HFFc6 (cell line): ENCODE measurements at places on chromosomes 2 and 18.

GRCh38 chr18:48191494-48191893 is 217.7 kb downstream of the ZBTB7C start:
- DNase-seq = no peak

- DNase-seq = peak; percentile 56
These were observed 7.5 kb upstream of the MCFD2 start for GRCh38 chr2:46923041-46923528.

DNA sequence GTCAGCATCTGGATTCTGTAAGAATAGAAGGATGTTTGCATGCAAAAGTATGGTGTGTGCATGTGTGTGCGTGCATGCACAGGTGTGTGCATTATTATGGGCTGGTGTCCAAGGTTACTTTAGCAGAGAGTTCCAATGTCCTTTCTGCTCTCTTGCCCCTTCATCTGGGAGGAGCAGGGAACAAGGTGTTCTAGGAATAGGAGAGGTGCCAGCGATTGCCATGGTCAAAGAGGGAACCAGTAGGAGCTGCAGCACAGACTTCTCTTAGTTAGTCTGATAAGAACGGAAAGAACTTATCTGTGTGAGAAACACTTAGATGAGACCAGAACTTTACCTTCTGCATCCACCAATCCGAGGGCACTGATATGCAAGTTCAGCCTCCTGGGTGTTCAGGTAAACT is 8.3 kb downstream of the GPR45 start:
- no peak for DNase-seq

- no peak for DNase-seq
These were observed 89.2 kb upstream of the MYO3B start for GRCh38 chr2:170088776-170089175.

DNA sequence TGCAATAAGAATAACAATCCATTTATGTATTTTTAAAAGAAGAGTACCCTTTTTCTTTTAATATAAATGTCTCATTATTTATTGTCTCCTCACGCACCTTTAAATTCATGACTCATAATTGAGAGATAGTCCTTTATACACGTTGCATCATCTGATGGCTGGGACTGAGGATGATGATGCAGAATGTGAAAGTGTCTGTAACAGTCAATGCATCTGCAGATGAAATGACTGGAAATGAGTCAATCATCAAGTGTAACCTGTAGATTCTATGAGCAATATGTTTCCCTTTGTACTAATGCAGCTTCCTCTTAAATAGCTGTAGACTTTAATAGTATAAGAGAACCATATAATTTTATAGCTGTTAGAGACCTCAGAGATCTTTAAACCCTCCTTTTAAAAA is 26.1 kb upstream of the SYT4 start:
- DNase-seq = no peak

- no peak for DNase-seq
These were observed 6.4 kb downstream of the ADCYAP1 start for GRCh38 chr18:911025-911424.

DNA sequence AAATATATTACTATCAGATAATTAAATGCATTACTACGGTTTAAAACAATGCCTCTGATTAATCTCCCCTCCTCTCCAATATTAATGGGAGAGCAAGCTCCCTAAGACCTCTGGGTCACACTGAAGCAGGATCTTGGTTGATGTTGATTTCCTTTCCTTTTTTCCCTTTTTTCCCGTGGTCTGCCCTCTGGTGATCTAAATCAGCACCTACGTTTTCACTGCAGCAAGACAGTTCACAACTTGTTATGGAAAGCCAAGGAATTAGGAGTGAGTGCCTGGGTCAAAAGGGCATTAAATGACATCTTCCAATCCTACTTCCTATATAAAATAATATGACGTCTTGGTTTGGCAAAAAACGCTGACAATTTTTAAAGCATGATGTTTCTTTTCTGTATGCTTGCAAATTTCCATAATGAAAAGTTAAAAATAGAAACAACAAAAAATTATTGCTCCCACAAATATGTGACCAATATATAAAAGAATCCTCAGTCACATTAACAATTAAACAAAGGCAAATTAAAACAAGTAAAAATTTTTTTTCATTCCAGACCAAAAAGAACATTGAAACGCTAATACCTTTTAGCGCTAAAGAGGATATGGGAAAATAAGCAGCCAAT is 7.9 kb upstream of the CFAP36 start:
- peak; percentile 50 for DNase-seq

- DNase-seq = no peak
These were observed 27.8 kb downstream of the MTX2 start for GRCh38 chr2:176297067-176297466.

- peak; percentile 45 for DNase-seq
These were observed 2.8 kb downstream of the FOSL2 start for GRCh38 chr2:28395334-28396061.

GRCh38 chr2:210049831-210050230 is 47.4 kb downstream of the RPE start:
- no peak for DNase-seq
